Sigmoid colon (tissue), 7 donors: ENCODE measurements at places on chromosomes 2 and 18. TPM values are rescaled to one million over a fixed set of nuclear protein-coding genes. Genes with fewer than 3 reads are reported as not detected.

Gene CTIF
- 3.9 TPM for polyA plus RNA-seq

Gene FSHR
- polyA plus RNA-seq = not detected

Gene IL36RN
- not detected for polyA plus RNA-seq

Gene TUBB8B
- polyA plus RNA-seq = 1.2 TPM

Gene GDF7
- polyA plus RNA-seq = 0.60 TPM

Gene CLEC4F
- 0.15 TPM for polyA plus RNA-seq

GRCh38 chr18:8982416-8983183, 119.9 kb upstream of the NDUFV2 start:
- no peak for DNase-seq
- H3K4me1 ChIP-seq = peaks cover 85% of the 10 kb centered on the region
- no peak overlapping the region for H3K4me3 ChIP-seq
- peak overlapping the region; percentile 88 for H3K27ac ChIP-seq

DNA sequence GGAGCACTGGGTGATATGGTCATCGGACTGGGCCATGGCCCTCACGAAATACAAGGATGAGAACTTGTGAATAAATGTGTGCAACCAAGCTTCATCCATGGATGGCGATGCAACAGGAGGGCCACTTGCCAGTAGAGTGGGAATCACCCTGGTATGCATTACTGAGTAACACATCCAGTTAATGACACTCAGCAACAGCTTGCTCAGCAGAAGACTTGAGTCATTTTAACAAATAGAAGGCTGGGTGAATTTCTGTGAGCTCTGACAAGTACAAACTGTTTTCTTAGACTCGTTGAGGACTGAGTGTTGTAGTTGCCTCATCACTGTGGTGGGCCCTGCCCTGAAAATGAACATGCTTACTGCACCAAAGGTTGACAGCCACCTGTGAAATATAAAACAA, 221.6 kb downstream of the NCKAP5 start:
- H3K27ac ChIP-seq = no peak overlapping the region
- no peaks in the 10 kb centered on the region for H3K27me3 ChIP-seq
- no peaks in the 10 kb centered on the region for H3K4me1 ChIP-seq

GRCh38 chr2:213148572-213149261, 2.7 kb downstream of the IKZF2 start:
- no peak overlapping the region for H3K27ac ChIP-seq
- H3K27me3 ChIP-seq = no peaks in the 10 kb centered on the region
- no peak for DNase-seq

- no peak for DNase-seq
- no peak overlapping the region for H3K4me3 ChIP-seq
- no peak overlapping the region for H3K27ac ChIP-seq
Observed at GRCh38 chr2:64906853-64907536, 82.2 kb upstream of the SLC1A4 start.

GRCh38 chr18:23835091-23835490, 145.8 kb downstream of the LAMA3 start:
- no peaks in the 10 kb centered on the region for H3K36me3 ChIP-seq
- no peak overlapping the region for H3K4me3 ChIP-seq
- DNase-seq = no peak
- no peak overlapping the region for H3K27ac ChIP-seq

DNA sequence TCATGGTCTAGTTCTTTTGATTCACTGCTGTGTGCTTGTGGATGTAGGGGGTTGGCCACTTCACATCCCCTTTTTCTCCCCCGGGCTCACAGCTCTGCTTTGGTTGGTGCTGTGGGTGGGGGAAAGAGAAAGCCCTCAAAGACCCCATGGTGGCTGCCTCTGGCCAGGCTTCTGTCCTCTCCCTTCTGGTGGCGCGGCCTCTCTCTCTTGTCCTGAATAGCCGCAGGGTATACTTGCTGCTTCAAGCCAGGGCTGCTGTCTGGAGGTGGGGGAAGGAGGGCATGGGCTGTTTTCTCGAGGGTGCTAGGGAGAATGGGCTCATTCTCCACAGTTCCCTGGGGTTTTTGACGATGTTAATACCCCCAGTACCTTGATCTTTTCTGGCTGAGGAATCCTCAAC, 53.9 kb downstream of the IL1R2 start:
- no peaks in the 10 kb centered on the region for H3K27me3 ChIP-seq
- H3K4me3 ChIP-seq = no peak overlapping the region
- peak overlapping the region; percentile 34 for H3K27ac ChIP-seq
- no peak for DNase-seq

DNA sequence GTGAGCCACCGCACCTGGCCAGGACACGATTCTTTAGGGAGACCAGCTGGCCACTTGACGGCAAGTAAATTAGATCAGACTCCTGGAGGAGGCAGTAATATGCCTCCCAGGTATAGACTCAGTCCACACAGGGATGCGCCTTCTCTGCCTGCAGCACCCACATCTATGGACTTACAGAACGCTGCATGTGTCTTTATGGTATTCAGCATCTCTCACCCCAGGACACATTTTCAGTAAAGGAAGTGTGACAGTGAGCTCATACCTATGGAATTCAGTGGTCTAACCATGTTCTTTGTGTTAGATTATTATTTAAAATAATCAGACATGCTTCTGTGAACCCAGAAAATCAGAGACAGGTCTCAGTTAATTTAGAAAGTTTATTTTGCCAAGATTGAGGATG, 5.9 kb upstream of the NARS1 start:
- DNase-seq = no peak
- no peak overlapping the region for H3K4me3 ChIP-seq
- no peak overlapping the region for H3K27ac ChIP-seq
- no peaks in the 10 kb centered on the region for H3K4me1 ChIP-seq

DNA sequence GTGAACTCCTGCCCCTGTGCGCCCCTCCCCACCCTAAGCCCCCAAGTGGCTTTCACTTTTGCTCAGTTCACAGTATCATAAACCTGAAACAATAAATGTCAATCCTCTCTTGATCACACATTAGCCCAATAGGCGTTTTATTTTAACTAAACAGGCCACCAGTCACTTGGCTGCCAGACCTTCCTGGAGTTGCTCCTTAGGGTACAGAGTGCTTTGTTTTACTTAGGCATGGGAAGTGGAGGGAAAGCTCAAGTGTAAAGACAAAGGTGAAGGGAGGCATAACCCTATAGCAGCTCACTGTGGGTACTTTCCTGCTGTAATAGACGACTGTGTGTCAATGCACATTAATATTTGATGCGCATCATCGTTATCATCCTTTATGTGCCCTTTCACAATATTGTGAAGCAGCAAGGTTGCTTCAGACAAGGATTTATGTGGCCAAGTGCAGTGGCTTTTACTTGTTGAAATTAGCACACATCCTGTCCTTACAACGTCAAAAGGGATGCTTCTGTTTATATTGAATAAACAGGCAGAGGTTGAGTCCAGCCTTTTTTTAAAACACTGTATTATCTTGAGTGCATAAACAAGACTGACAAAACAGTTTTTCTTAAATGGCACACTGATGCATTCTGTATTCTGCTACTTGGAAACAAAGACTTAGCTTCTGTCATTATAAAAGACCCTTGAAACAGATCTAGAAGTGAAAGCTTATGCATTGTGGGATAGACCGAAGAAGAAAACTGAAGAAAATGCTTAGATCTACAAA, 168.5 kb downstream of the TMEFF2 start:
- DNase-seq = no peak
- no peak overlapping the region for H3K4me3 ChIP-seq
- no peaks in the 10 kb centered on the region for H3K4me1 ChIP-seq
- no peaks in the 10 kb centered on the region for H3K36me3 ChIP-seq
- H3K27me3 ChIP-seq = no peaks in the 10 kb centered on the region
- peak overlapping the region; percentile 53 for H3K27ac ChIP-seq

- no peak overlapping the region for H3K27ac ChIP-seq
- H3K36me3 ChIP-seq = no peaks in the 10 kb centered on the region
- no peaks in the 10 kb centered on the region for H3K4me1 ChIP-seq
- no peak for DNase-seq
- H3K4me3 ChIP-seq = no peak overlapping the region
Observed at GRCh38 chr2:211930331-211930730, 608.3 kb downstream of the ERBB4 start.
